ENCODE measurements at places on chromosomes 13 and 19. TPM values are rescaled to one million over a fixed set of nuclear protein-coding genes. Genes with fewer than 3 reads are reported as not detected.

DNA sequence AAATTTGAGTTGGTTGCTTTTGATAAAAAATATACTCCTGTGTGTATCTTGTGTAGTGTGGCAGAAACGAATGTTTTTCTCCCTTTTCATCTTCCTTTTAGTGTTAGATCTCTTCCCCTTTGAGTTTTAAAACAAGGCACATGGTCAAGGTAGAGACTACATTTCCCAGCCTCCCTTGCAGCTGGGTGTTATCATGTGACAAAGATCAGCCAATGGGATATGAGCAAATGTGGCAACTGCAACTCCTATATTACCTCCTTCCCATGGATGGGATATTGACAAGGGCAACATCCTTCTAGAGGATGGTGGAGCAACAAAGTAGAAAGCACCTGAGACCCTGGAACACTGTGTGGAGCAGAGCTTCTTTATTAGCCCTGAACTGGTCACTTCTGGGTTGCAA is 42.4 kb downstream of the ADGRE3 start:
- peak; percentile 7 for DNase-seq

GRCh38 chr13:50720861-50721671 is 122.4 kb downstream of the DLEU7 start:
- no peak for DNase-seq

DNA sequence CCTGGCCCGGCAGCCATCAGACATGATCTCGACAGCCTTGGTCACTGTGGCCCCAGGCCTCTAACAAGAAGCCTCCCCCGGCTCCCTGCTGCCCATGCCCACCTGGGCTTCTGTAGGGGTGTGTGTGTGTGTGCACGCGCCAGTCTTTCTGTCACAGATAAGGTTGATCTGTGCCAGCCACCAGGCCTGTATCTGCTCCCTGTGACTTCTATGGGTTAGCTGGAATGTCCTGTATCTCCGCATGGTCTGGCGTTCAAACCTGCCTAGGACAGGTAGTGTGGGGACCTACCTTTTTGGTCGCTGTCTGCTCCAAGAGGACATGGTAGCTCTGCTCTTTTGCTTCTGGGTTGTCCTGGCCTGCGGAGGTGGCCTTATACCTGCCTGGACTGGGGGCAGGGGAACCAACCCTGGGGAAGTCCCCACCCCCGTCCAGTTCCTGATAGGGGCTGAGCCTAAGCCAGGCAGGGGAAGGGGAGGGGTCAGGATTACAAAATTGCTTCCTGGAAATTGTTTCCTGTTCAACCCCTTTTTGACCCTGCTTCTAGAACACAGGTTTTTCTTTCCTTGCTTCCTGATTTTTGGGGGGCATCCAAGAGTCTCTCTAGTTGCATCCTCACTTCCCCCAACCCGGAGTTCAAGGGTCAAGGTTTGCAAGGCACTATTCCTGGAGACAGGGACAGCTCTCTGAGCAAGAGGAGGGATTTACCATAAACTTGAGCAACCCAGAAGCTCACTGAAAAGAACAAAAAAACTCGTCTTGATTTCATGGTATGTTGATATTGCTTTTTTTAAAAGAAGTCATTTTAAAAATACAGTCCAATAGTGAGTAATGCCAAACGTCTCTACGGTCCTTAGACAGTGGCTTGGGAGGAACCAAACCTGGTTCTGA is at the start of gene LRG1:
Gene LRG1, minus strand, starts transcription at position 344 of the 889 bp plus-strand sequence. Its CDS starts 23 bp downstream, at position 321.
- no peak for DNase-seq

DNA sequence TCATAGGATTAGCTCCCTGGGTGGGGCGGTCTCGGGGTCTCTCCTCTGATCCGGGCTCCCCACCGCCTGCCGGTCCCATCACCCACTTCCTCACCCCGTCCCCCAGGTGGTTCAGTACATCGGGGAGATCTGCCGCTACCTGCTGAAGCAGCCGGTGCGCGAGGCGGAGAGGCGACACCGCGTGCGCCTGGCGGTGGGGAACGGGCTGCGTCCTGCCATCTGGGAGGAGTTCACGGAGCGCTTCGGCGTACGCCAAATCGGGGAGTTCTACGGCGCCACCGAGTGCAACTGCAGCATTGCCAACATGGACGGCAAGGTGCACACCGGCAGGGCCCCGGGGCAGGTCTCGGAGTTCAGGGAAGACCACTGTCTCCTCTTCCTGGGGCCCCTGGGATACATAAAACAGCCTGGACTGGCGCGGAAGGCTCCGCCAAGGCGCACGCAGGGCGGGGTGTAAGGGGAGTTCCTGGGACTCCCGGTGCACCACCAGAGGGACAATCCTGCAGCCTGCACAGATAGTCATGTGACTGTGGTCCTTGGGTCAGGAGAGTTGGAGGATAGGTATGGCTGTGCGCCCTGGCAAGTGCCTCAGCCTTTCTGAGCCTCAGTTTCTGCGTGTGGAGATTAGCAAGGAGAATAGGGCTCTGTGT is 14.2 kb upstream of the PGLS start:
- DNase-seq, result no peak

GRCh38 chr13:67168384-67168783 is 61.8 kb downstream of the PCDH9 start:
- no peak for DNase-seq

DNA sequence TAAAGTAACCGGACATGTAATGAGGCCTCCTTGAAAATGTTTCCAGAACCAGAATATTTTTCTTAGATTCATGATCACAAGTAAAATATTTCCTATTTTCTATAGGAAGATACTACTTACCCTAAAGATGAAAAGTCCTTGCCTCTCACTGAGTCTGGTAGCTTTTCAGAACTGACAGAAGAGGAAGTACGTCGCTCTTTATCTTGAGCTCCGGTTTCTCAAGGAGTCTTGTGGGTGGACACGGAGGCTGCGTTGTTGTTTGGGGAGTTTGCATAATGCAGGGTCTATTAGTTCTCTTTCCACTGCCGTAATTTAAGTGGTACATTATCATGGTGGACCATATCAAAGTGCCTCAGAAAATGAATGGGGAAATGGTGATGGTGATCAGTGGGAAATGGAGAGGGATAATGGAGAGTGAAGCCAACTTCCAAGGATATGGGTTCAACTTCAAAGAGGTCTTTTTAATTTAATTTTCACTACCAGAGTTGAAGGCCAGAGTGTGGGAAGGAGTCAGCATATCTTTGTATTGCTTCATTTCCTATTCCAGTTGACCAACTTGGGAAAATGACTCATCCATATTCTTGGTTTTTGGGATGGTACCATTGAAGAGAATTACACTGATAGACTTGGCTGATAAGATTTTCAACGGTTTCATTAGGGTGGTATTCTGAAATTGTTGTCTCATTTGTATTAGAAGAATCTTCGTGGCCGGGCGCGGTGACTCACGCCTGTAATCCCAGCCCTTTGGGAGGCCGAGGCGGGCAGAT is 23.4 kb downstream of the MBD3L2B start:
- no peak for DNase-seq

XAB2 gene
- total RNA-seq, result 31.2 TPM

SNRPD2 gene
- 132 TPM for total RNA-seq
